ENCODE measurements at places on chromosomes 13 and 19. TPM values are rescaled to one million over a fixed set of nuclear protein-coding genes. Genes with fewer than 3 reads are reported as not detected.

The ZNF766 gene
- 13.9 TPM for total RNA-seq

The TSPAN16 gene
- not detected for total RNA-seq

The KIRREL2 gene
- not detected for total RNA-seq

The LRG1 gene
- 0.14 TPM for total RNA-seq

The CACNA1A gene
- total RNA-seq, result not detected

The GPR12 gene
- not detected for total RNA-seq

The RFPL4AL1 gene
- not detected for total RNA-seq

The ZSCAN4 gene
- not detected for total RNA-seq

The NUP58 gene
- 55.1 TPM for total RNA-seq

The ELSPBP1 gene
- not detected for total RNA-seq

The ZNF71 gene
- total RNA-seq, result 23.2 TPM

The ATP11A gene
- 0.83 TPM for total RNA-seq

The ONECUT3 gene
- not detected for total RNA-seq

The GRIN2D gene
- total RNA-seq, result not detected

The C1QTNF9B gene
- not detected for total RNA-seq

The RDH8 gene
- total RNA-seq, result not detected

All from Karpas-422 (cell line).